ENCODE measurements at places on chromosomes 4 and X.

DNA sequence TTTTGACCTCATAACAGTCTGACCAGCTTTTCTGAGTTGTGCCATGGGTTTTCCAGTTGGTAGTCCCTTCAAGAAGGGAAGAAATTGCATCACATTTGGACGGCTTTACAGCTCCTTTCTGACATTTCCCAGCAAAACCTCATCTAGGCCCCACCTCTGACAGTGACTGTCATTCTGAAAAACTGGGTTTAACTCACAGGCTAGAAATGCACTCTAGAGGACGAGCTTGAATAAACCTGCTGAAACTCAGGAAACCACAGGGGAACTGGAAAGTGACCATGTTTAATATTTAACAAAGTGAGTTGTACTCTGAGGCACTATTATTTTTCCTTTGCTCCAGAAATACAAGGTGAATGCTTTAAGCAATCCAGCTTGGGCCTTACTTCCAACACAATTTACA lies 434.3 kb upstream of the RASGEF1B start:
- DNase-seq = no peak

DNA sequence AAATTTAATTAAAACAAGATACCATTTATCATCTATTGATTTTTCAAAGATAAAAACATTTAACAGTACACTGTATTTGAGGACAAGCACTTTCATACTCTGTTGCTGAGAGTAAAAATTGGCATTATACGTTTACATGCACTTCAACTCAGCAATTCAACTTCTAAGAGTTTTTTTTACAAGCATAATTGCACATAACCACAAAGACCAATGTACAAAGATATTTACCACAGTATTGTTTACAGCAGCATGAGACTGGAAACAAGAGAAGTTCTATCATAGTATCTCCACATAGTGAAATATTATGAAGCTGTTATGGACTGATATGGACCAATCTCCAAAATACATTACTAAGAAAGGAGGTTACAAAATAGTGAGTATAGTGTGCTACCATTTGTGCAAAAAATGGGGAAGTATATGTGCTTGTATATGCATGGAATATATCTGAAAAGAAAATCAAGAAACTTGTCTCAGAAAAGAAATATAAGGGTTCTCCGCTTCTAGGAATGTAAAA lies 10.9 kb downstream of the GAB3 start:
- no peak for DNase-seq

DNA sequence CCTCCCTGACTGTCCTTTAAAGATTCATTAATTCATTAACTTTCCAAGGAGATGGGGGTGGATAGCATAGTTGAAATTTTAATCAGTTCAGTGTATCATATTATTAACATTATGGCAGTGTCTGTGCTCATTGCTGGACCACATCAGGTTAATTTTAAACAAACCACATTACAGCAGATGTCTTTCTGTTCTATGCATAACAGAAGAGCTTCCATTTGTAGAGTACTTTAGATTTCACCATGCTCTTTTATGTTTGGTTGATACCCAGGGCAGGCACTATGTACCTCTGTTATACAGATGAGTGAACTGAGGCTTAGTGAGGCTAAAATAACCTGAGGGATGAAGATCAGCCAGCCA lies 41.1 kb downstream of the AFF2 start:
- no peak for DNase-seq

GRCh38 chr4:176320976-176321361 lies 1.2 kb downstream of the SPCS3 start:
- DNase-seq = no peak

GRCh38 chrX:17738737-17739535 lies 1.6 kb downstream of the SCML1 start:
- DNase-seq = no peak

- DNase-seq = no peak
Measured at GRCh38 chrX:9349572-9350494, 115.0 kb upstream of the TBL1X start.

DNA sequence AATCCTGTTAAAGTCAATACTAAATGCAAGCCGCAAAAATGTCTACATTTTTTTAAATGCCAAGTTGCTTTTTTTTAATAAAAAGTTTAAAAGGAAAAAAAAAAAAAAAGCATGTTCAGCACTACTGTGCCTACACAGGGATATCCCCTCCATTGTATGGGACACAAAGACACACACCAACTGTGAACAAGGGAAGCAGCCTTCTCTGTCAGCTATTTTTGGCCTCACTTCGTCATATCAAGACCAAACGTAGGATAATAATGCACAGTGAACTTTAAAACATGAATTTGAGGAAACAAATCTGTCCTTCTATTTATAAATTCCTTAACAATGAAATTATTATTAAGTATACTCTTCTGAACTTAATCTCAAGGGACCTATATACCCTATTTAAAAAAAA lies 4.4 kb downstream of the FBXW7 start:
- DNase-seq = no peak

GRCh38 chrX:22950269-22951266 lies 49.2 kb upstream of the DDX53 start:
- peak; percentile 47 for DNase-seq

DNA sequence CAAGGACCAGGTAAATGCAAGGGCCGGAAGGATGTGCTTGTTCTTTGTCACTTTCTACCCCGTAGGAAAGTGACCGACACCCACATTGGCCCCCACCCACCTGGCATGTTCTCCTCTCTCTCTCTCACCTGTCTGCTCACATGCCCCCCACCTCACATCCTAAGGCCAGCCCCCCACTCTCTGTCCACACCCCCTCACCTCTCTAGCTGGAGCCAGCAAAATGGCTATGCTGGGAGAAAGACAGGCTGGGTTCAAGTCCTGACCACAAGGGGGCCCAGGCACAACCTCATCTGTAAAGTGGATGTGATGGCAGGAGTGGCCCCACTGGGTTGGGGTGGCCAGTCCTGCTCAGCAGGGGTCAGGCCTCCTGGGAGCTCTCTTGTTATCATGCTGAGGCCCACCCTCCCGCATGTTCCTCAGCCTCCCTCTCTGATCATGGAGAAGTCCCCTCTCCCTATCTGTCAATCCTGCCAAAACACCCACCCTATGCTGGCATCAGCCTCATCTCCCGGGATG lies 1.7 kb upstream of the PPP2R2C start:
- DNase-seq = no peak

DNA sequence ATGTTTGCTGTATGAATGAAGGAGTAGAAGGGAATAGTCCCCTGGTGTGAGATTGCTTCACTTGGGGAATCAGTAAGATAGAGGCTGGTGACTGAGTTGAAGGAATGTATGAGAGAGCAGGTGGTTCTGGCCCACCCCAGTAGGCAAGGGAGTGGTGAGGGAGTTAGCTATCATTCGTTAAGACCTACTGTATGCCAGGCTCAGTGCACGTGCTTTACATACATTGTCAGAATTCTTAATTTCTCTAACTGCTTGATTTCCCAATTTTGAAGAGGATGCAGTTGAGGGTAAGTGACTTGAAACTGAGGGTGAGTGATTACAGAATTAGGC lies 700 bp downstream of the VMA21 start:
- no peak for DNase-seq

- DNase-seq = no peak
Measured at GRCh38 chr4:167020410-167020809, 213.9 kb downstream of the SPOCK3 start.

- DNase-seq = no peak
Measured at GRCh38 chrX:63281465-63281864, 69.7 kb downstream of the SPIN4 start.

DNA sequence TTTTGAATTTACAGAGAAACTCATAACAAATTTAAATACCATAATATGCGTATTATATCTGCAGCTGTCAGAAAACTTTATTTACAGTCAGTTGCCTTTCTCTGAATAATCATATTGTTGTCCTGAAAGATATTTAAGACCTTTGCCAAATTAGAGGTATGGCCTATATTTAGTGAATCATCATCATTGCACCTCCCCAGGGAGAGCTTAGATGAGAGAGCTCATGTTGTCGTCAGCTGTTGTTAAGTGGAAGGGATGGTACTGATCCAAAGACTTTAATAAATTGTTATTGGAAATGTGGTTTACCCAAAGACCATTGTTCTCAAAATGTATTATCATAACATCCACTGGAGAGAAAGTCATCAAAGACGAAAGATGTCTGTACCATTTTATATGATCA lies 128.6 kb downstream of the HTR2C start:
- no peak for DNase-seq

- no peak for DNase-seq
Measured at GRCh38 chrX:39307488-39307887, 506.2 kb downstream of the MID1IP1 start.

DNA sequence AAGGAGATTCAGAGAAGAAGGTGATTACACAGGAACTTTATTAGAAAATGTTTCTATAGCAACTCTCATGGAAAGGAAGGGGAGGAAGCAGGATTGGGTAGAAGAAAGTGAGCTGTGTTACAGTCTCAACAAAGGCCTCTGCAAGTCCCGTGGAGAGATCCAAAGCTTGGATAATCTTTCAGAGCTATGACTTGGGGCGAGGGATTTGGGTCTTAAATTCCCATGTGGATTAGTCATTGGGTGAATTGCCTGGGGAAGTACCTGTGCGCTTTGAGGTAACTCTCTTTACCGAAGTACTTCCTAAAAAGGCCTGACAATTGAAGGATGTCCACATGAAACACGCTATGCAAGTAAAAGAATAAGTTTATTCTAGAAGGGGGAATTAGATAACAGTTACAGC lies 133.8 kb upstream of the ANKRD50 start:
- DNase-seq = peak; percentile 53

- no peak for DNase-seq
Measured at GRCh38 chr4:57333684-57334083, 223.5 kb upstream of the IGFBP7 start.

GRCh38 chr4:119489305-119489704 lies 139.3 kb downstream of the PDE5A start:
- DNase-seq = no peak

DNA sequence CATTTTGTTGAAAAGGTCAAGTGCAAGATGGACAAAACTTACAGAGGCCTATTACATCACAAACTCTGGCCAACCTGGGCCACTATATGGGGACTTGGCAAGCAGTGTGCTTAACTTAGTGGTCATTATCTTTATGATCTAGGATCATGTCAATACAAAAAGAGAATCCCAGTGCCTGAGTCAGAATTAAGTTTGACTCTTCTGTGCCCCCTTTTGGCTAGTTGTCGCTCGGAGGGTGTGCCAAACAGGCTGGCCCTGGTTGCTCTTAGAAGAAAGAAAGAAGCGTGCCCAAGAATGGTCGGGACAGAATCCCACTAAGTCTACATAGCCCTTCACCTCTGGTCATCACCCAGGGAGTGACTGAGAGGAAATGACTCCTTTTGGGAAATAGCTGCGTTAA lies 100.1 kb downstream of the EIF4E start:
- no peak for DNase-seq

DNA sequence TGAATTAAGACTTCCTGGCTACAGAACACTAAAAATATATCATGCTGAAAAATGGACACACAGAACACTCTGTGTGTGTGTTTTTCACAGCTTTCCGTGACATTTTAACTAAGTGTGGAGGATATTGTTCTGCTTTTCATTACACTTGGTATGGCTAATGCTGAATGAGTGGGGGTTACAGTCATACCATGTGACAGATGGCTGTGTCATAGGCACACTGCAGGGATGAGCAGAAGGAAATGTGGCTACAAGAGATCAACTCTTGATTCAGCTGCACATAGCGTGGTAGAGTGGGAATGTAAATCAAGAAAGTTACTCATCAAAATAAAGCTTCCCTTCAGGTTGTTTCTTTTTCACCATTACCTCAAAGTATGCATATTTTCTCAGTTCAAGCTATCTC lies 669.8 kb downstream of the IQCM start:
- no peak for DNase-seq
